ENCODE measurements at places on chromosomes 4 and X.

DNA sequence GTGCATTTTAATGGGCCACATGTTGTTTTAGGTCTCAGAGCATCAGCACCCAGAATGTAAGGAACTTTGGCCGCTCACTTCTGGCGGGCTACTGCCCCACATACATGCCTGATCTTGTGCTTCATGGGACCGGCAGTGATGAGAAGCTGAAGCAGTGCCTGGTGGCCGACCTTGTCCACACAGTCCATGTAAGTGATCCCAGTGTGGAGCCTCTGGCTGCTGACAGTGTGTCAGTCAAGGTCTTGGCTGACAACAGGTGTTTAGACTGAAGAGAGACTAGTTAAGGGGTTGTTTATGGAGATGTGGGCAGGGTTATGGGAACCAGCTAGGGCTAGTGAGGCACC, 101.4 kb downstream of the FNIP2 start:
- DNase-seq, result no peak

DNA sequence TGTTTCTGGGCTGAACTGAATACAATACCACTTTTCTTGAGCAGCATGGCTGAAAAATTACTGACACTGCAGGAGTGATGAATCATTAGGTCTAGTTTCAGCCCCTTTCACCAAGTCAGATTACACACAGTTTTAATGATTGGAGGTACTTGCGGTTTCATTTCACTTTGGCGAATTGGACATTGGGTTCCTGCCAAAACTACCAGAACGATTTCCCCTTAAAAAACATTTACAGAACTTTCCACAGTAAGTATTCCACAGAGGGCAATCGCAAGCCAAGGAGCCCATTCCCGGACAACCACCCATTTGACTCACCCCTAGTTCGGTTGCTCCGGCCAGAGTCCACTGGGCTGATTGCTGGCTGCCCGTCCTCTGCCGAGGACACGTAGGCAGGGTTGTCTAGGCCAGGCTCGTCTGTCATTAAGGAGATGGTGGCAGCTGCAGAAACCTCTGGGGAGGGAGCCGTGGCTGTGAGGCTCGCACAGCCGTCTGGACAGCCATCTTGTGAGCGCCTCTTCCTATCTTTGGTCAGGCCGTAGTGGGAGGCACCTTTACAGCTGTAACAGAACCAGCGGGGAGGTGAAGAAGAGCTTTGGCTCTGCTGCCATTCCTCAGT, 83.5 kb downstream of the LNX1 start:
- no peak for DNase-seq

- no peak for DNase-seq
Measured at GRCh38 chr4:41217374-41217773, 3.0 kb upstream of the APBB2 start.

GRCh38 chr4:135283934-135284333, 1082.3 kb upstream of the PABPC4L start:
- DNase-seq, result no peak

- peak; percentile 20 for DNase-seq
Measured at GRCh38 chr4:37976507-37976906, 16.3 kb downstream of the PTTG2 start.

DNA sequence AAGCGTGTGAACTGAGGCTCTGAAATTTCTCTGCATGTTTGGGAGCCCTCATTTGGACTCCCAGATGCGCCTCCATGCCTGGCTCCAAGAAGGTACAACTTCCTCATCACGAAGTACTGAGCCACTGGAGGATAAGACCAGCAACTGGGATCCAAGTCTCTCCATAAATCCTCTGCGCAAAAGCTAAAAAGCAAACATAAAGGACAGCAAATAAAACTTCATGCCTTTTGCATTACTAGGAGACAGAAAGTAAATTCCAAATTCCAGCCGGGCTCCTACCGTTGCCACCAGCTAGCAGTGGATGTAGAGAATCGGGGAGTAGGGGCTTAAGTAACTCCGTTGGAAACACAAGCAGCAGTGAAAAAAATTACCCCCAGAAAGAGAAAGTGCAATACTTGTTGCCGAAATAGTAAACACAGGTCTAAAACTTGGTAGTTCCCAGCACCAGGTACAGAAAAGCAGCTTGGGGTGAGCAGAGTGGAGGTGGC, 477.1 kb upstream of the TENM3 start:
- DNase-seq, result no peak

GRCh38 chrX:6325437-6325836, 96.8 kb upstream of the NLGN4X start:
- DNase-seq, result no peak

GRCh38 chrX:110401135-110401534, 42.5 kb downstream of the RTL9 start:
- DNase-seq, result no peak

DNA sequence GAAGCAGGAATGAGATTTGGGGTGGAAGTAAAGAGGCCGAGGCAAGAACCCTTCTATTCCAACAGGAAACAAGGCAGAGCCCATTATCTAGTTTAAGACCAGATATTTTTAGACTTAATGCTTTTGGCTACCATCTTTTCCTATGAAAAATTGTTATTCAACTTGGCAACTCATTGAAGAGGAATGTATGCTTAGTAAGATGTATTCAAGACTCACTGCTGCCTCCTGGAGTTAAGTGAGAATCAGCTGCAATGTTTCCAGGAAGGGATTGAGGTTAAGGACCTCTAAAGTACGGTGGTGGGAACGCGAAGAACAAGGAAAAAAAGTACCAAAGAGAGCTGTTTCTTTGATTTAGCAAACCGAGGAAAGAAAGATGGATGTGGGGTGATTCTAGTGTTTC, 89.1 kb downstream of the RAPGEF2 start:
- no peak for DNase-seq

- DNase-seq, result peak; percentile 21
Measured at GRCh38 chr4:83054928-83055327, 19.9 kb downstream of the COPS4 start.

DNA sequence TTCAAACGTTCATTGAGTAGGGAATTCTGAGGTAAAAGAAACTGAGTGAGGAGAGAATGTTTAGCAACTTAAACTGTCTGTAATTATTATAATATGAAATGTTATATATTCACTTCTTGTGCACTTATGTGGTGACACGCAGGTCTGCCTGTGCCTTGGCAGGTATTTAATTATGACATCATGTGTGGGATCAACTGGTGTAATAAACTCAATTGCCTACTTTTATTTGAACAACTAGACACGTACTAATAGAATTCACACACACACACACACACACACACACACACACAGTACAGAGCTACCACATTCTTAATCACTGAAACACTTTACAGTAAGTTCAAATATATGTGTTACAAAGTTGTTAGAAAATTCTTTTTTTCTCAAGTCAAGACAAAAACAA, 20.7 kb upstream of the SLC25A31 start:
- no peak for DNase-seq

GRCh38 chrX:110722135-110722534, 73.5 kb downstream of the CHRDL1 start:
- DNase-seq, result no peak

- DNase-seq, result no peak
Measured at GRCh38 chr4:98746530-98746929, 88.1 kb upstream of the TSPAN5 start.

GRCh38 chrX:48558271-48558670, 16.0 kb upstream of the RBM3 start:
- no peak for DNase-seq

GRCh38 chr4:72893354-72894066, 176.0 kb downstream of the COX18 start:
- DNase-seq, result no peak

DNA sequence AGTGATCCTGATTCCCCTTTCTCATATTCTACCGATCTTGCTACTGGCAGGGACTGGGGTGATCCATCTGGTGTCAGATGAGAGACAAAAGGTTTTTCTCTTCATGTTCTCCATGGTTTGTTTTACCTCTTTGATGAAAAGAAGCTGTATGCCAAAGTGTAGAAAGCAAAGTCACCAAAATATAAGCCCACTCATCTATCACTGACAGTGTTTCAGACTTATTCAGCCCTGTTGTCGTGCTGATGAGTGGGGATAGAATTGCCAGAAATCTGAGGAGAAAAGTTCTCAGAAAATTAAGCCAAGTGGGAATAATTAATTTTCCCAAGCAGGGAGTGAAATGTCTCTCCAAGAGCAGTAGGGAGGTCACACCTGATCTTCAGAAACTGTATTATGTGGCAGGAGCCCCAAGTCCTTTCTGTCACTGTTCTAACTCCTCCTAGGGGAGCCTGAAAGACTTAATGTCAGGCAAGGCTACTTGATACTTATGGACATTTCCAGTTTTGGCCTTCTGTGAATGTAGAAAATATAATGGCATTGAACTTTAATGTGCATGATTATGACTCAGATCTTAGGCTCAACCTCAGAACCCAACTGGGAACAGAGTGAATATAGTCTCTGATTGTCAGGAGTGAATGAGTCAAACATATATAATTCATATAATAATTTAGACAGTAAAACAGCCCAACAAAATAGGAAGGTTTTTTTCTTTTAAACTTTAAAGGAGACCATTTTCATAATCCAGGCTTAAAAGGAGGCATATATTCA, 298.1 kb downstream of the ANKRD50 start:
- no peak for DNase-seq
